Stimulated activated CD4-positive, alpha-beta T cell treated with anti-CD3 and anti-CD28 coated beads, Interleukin-4, amount 100 ng/mL, for 48 hours (primary cell): ENCODE measurements at places on chromosomes 13 and 19.

- DNase-seq = no peak
These were observed 16.0 kb upstream of the KDM4B start for GRCh38 chr19:4952945-4953344.

- no peak for DNase-seq
These were observed 184.0 kb downstream of the KDM4B start for GRCh38 chr19:5152767-5153532.

GRCh38 chr19:28736528-28736927, 476.4 kb downstream of the UQCRFS1 start:
- DNase-seq = no peak

GRCh38 chr19:7865262-7865911, 8.8 kb downstream of the PRR36 start:
- no peak for DNase-seq

GRCh38 chr19:46605356-46605821, 4.3 kb downstream of the CALM3 start:
- no peak for DNase-seq

DNA sequence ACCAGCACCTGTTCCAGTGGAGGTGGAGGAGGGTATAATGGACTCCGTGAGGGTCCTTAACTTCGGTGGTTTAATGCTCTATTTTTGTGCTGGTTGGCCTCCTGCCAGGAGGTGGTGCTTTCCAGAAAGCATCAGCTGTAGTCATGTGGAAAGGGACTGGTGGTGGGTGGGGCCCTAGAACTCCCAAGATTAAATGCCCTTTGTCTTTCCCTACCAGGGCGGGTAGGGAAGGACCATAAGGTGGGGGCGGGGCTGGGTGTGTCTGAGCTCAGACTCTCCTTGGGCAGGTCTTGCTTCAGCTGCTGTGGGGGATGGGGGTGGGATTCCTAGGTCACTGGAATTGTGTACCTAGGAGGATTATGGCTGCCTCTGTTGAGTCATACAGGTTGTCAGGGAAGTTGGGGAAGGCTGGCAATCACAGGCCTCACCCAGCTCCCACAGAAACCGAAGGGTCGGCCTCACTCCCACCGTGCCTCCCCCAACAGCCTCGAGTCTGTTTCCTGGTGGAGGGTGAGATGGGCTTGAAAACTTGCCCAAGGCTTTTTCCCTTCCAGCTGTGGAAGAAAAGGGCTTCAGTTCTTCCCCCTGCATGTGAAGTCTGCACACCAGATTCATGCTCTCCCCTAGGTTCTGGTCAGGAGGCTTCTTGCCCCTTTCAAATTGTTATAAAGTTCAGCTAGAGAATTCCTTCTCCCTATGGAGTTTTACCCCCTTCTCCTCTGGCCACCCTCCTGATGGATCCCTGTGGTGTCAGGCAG, 60.3 kb upstream of the CLDN10 start:
- DNase-seq = no peak

DNA sequence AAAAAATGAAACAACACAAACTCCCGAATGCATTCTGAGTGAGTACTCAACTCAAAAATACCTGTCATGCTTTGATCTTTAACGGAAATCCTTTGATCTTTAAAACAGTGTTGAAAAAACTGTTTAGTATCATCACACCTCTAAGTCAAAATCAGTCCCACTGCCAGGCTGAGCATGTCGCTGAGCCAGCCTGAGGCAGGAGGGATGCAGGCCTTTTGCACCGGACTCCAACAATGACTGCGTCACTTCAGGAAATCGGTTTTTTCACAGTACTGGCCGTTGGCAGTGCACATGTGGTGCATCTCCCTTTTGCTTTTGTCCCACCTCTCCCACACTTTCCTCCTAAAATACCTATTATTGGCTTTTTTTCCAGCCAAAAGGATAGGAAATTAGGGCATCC, 78.2 kb downstream of the SHISA2 start:
- no peak for DNase-seq

- DNase-seq = no peak
These were observed 945 bp downstream of the AMER2 start for GRCh38 chr13:25171170-25171516.

- DNase-seq = no peak
These were observed 920 bp upstream of the UBE2L5 start for GRCh38 chr13:30421093-30422053.

DNA sequence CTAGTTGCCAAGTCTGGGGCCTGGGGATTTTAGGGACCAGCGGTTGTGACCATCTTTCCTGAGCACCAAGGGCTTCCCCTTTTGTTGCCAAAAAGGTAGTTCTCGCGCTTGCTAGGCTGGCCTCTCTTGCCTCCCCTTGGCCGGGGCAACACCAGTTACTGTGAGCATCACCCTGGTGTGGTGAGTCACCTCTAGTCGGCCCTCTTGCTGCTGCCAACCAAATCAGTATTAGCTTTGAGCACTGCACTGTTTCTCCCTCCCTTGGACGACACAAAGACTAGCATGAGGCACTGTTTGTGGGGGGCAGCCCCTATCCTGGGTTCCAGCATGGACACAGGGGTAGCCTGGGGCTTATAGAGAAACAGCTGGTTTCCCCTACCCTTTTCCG, 6.9 kb downstream of the SYDE1 start:
- DNase-seq = no peak

- DNase-seq = no peak
These were observed 807.0 kb upstream of the SLITRK6 start for GRCh38 chr13:86606264-86606663.

DNA sequence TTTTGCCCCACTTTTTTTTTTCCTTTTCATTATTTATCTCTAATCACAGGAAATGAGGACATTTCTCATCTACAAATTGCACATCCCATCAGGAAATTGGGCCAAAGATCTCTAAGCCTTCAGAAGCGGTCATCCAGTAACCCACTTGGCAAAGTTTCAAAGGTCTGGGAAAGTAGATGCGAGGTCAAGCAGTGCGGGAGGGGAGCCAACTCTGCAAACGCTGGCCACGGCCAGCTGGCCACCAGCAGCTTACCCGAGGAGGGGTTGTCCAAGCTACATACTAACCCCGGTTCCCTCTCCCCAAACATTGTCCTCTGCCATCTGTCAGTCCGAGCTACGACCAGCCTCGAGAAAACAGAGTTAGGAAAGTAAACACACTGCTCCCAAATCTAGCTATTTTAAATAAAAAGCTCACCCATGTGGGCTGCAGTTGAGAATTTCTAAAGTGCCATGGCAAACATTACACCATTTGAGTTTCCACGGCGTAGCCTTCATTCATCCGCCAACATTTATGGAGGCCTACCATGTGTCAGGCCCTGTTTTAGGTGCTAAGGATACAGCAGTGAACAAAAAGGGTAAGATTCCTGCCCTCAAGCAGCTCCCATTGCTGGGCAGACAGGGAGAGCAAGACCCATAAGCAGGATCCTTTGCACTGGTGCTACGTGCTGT, 11.5 kb downstream of the FFAR2 start:
- DNase-seq = no peak

DNA sequence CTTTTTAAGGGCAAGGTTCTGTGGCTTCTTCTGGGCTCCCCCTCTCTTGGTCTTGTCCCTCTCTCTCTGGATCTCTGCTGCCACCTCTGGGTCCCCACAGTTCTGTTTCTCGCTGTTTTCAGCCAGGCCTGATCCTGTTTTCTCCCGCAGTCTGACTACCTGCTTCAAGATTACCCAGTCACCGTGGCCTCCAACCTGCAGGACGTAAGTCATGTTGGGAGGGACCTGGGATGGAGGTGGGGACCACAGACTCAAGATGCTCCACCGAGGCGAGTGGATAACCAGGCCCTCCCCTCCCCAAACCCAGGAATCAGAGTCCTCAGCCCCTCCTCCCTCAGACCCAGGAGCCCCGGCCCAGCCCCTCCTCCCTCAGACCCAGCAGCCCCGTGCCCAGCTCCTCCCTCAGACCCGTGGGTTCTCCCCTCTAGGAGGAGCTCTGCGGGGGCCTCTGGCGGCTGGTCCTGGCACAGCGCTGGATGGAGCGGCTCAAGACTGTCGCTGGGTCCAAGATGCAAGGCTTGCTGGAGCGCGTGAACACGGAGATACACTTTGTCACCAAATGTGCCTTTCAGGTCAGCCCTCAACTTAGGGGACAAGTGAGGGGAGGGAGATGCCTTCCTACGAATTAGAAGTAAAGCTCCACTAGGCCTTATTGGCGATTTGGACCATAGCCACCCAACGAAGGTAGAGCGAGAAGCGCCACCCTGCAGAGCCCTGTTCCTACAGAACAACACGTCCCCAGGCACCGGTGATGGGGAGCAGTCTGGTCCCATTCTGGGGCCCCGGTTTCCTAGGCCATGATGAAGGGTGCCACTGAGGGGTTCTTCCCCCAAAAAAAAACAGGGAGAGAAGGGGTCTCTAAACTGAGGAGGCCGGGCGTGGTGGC, 2.2 kb downstream of the FLT3LG start:
- DNase-seq = peak; percentile 79

GRCh38 chr19:33401683-33402420, 28.3 kb downstream of the CEBPG start:
- no peak for DNase-seq

- DNase-seq = no peak
These were observed 129.1 kb downstream of the FOXO1 start for GRCh38 chr13:40537146-40537895.

GRCh38 chr19:4268816-4269430, 10.1 kb upstream of the SHD start:
- DNase-seq = no peak

- no peak for DNase-seq
These were observed 155.0 kb upstream of the SERP2 start for GRCh38 chr13:44218501-44219240.

DNA sequence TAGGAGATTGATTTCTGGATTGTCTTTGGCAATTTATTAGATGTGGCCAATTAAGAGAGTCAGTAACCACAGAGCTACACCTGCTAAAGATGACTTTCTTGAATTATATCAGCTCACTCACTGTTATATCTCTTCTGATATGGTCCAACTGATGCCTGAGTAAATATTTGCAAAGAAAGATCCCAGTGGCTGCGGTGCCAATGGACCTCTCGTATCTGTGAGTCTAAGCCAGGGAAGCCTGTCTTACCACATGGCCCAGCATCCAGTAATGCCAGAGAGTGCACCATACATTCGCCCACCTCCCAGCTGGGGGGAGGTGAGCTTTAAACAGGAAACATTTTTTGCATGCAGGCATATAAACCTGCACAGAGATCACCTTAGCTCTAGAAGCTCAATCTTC, 82.7 kb upstream of the SLC15A1 start:
- no peak for DNase-seq

GRCh38 chr13:47008318-47008717, 111.5 kb upstream of the HTR2A start:
- no peak for DNase-seq

- DNase-seq = peak; percentile 63
These were observed at the start of gene TRPM4 for GRCh38 chr19:49157445-49158224. TRPM4 (plus strand) TSS chr19:49157792; CDS start chr19:49157867, 75 bp downstream.

GRCh38 chr19:3981736-3982681, 3.3 kb downstream of the EEF2 start:
- DNase-seq = no peak

DNA sequence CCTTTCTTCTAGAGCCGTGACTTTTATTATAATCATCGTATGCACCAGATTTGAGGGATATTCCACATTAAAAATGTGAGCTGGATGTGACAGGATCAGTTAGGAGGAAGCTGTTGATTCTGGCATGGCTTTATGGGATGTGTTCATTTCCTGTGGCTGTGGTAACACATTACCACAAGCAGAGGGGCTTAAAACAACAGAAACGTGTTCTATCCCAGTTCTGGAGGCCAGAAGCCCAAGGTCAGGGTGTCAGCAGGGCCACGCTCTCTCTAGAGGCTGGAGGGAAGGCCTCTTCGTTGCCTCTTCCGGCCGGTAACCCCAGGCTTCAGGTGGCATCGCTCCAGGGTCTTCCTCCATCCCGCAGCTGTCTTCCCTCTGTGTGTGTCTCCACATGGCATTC, 14.5 kb downstream of the MED25 start:
- no peak for DNase-seq

- no peak for DNase-seq
These were observed 176.9 kb downstream of the KDM4B start for GRCh38 chr19:5145521-5146511.

DNA sequence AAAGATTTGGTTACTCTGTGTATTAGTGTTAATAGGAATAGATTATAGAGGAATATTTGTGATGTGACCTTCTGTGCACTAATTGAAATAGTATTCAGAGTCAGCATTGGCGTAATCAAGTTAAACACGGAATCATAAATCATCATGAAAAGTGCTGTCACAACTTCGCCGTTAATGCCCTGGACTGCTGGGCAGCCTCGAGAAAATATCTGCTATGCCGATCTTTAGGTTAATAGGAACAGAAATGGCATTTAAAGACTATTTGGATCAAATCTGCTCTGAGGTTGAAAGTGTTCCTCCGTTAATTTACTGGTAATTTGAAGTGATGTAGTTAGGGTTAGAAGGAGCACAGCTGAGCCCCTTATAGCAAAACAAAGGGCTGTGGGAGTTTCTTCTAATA, 219.0 kb downstream of the MZT1 start:
- DNase-seq = no peak

DNA sequence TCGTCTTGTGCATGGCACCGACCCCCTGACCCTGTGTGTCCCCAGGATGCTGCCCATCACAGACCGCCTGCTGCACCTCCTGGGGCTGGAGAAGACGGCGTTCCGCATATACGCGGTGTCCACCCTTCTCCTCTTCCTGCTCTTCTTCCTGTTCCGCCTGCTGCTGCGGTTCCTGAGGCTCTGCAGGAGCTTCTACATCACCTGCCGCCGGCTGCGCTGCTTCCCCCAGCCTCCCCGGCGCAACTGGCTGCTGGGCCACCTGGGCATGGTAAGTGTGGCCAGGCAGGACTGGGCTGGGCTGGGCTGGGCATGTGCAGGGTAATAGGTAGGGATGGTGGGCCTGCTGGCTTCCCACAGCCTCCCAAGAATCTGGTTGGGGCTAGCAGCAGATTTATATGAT, 17.0 kb downstream of the CYP4F22 start:
- DNase-seq = no peak

DNA sequence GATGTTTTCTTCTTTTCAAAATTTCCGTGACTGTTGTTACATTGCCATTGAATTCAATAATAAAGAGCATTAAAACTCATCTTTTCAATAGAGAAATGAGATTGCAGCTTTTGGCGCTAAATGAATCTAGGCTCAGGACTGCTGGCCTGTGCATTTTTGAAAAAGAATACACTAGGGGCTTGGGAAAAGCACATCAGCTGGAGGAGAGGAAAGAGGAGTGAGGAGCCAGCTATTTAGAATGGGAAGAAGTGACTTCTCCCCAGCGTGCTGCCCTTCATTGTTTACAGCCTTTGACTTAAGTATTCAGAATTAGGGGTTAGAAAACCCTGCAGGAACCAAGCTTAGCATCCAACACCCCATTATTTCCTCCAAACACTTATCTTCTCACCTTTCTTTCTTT, 43.3 kb downstream of the TNFSF11 start:
- DNase-seq = no peak

DNA sequence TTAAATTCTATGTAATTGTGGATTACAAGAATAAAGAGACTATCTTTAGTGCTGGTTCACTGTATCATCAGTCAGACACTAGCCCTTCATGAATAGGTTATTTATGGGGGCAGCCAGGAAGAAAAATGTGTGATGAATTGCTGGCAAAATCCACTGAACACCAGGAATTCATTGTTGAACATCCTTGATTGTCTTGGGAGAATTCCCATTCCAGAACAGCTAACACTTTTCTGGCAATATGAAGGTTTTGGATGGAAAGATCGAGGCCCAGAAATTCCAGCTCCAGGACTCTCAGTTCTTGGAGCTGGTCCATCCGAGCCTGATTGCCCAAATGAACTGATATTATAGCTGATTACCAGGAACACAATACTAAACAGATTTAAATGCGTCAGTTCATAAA, 11.5 kb upstream of the SPART start:
- no peak for DNase-seq
